ENCODE measurements at places on chromosomes 6 and 20.

GRCh38 chr6:13764996-13765395 is 49.4 kb downstream of the MCUR1 start:
- no peak for DNase-seq

DNA sequence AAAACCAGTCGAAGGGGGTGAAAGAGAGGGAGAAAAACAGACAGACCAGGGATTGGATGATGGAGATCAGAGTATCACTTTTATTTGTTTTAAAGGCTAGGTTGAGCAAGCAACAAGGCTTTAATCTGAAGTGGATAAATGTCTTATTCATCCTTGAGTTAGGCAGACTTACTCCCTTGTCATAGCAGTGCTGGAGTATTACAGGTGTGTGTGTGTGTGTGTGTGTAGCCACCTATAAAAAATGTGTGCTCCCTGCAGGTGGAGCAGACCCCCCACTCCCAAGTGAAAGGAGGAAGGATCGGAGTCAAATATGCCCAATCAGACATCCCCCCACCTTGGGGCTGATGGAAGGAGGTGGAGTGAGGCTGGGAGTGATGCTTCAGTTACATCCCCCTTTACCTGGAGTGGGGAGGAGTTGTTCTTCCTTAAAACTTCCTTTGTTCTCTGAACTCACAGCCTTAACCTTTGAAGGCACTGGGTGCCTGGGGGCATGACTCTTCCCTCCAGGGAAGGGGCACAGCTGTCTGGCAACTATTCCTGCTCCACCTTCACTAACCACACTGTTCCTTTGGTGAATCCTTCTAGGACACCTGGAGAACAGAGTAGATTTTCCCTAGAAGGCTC is 27.3 kb downstream of the PTK7 start:
- no peak for DNase-seq

DNA sequence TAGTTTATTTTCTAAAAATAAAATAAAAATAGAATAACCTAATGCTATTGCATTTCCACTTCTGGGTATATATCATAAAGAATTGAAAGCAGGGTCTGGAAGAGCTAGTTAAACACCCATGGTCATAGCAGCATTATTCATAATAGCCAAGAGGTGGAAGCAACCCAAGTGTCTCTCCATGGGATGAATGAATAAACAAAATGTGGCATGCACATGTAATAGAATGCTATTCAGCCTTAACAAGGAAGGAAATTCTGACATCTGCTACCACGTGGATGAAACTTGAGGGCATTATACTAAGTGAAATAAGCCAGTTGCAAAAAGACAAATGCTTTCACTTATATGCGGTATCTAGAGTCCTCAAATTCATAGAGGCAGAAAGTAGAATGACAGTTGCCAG is 130.8 kb downstream of the TIAM2 start:
- peak; percentile 69 for DNase-seq

GRCh38 chr6:65091561-65091960 is 615.5 kb downstream of the EYS start:
- no peak for DNase-seq

DNA sequence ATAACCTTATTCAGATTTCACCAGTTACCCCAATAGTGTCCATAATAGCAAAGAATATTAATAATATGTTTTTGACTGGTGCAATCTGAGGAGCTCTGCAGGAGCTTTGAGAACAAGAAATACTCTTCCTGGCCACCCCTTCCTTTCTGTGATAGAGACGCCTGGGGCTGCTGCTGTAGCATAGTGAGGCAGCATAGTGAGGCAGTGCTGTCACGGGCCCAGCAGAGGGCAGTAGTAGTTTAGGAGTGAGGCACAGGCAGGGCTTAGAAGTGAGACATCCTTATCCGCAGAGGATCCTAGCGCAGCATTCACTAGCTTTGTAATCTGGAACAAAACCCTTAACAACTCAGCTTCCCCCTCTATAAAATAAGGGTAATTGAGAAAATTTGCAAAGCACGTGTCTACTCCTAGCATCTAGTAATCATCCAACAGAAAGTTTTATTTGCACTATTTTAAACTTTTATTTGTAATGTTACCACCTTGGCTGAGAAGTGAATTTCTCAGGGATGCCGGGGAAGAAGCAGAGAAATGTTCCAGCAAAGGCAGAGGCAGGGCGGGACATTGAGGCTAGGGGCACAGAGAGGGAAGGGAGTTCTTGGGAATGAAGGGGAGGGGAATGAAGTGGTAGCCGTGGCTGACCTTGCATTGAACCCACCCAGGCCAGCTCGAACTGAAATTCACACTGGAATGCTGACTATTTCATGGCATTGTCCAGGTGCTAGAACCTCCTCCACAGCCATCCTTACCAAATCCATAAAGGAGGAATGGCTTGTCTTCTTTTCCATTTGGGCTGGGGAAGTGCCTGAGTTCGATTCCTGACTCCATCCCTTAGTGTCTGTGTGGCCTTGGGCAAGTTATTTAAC is 78.8 kb downstream of the CDS2 start:
- peak; percentile 33 for DNase-seq

DNA sequence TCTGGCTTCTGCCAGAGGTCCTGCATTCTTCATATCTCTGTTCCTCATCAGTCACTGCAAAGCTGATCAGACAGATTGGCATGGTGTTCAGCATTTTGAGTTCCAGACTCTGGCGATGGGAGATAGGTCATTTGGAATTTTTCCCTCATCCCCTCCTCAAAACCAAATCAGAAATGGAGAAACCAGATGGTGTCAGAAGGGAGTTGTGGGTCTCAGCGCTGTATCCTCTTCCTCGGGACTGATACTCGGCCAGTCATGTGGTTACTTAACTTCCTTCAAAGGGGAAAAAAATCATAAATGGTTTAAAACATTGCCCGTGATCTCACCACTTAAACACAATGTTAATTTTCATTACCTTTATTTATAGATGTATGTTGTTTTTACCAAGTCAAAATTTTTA is 75.8 kb downstream of the IGF2R start:
- no peak for DNase-seq

- no peak for DNase-seq
These were observed 5.6 kb downstream of the TCEA2 start for GRCh38 chr20:64068386-64069208.

DNA sequence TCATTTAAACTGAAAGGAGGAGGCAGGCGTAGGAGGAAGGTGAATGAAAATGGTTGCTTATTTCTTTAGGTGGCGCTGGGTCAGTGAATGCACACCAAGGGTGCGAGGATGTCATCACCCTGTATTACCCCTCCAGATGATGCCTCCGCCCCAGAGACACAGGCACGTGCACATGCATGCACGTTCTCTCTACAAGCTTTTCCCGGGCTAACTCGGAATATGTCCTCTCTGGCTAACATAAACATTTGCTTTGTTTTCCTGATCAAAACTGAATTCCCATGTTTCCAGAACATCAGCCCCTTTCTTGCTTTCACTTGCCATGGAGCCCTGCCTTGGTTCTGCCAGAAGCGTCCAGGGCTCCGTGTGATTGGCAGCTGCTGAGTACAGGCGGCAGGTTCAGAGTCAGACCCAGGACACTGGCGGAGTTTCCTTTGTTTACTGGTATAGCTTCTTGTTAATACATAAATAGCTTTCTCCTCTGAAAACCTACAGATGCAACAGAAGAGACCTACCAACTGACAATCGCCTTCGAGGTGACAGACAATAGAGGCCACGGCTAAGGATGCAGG is 131.2 kb upstream of the RPS6KA2 start:
- DNase-seq = no peak

- DNase-seq = no peak
These were observed 118.8 kb downstream of the TINAG start for GRCh38 chr6:54426995-54427394.

GRCh38 chr6:142757852-142758628 is 186.9 kb downstream of the HIVEP2 start:
- no peak for DNase-seq

DNA sequence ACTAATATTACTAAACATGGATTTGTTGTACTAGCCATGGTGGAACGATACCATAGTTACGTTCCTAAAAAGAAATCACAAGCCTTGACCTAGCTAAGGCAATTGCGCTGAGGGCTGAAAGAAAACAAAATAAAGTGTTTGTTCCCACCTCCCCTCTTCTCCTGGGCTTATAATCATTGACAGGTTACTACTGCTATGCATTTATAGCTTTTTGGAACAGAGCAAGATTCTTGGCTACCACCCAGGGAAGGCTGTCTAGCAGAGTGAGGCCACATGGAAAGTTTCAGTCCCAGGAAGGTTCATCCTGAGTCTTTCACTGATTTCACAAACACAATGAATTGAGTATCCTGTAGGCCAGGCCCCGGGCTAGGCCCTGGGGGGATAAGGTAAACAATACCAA is 84.6 kb downstream of the TMEM170B start:
- DNase-seq = no peak

- no peak for DNase-seq
These were observed 151.5 kb upstream of the ATXN1 start for GRCh38 chr6:16912756-16913155.

DNA sequence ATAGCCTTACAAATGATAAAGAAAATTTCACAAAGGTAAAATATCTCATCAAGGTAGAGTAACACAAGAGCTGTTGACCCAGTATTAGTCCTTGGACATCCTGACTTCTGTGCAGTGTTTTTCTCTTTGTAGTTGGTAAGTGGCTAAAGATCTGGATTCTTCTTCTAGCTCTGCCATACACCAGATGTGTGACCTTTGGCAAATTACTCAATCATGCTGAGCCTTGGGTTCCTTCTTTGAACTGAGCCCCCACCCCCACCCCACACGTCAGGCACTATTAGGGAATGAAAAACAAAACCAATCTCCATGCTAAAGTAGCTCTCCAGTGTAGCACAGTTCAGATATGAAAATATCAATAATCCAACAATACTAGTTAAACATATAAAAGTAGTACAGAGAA is 15.1 kb upstream of the TRIM39 start:
- DNase-seq = no peak

- DNase-seq = no peak
These were observed 42.2 kb downstream of the ADAT2 start for GRCh38 chr6:143408151-143408786.

- DNase-seq = no peak
These were observed 77.4 kb upstream of the CST7 start for GRCh38 chr20:24871480-24872213.

DNA sequence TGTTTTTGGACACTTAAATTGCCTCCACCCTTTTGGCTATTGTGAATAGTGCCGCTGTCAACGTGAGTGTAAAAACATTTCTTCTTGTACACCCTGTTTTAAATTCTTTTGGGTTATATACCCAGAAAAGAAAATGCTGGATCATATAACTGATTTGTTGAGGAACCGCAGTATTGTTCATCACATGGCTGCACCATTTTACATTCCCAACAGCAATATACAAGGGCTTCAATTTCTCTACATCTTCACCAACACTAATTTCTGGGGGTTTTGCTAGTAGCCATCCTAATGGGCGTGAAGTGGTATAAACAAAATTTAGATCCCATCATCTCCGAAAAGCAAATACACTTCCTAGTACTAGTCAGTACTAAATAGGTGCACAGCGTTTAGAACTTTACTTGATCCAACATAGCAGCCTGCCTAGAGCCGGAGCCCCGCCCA is 579 bp upstream of the BPHL start:
- no peak for DNase-seq

DNA sequence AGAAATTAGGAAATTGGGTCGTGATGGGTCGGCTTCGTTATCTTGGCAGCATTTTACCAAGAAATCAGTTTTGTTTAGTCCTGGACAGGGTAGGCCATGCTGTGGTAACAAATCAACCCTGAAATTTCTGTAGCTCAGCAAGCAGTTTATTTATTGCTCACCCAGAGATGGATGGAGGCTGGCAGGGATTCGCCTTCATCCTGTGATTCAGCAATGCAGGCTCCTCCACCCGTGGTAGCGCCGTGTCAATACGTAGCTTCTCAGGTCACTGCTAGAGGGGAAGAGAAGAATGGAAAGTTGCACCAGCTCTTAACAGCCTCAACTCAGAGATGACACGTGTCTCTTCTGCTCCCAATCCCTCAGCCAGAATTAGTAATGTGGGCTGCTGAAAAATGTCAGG is 157.0 kb upstream of the SGK1 start:
- no peak for DNase-seq

GRCh38 chr6:46888031-46888430 is 33.7 kb downstream of the ADGRF5 start:
- DNase-seq = no peak

GRCh38 chr6:124795643-124796463 is 166.4 kb upstream of the RNF217 start:
- DNase-seq = no peak

DNA sequence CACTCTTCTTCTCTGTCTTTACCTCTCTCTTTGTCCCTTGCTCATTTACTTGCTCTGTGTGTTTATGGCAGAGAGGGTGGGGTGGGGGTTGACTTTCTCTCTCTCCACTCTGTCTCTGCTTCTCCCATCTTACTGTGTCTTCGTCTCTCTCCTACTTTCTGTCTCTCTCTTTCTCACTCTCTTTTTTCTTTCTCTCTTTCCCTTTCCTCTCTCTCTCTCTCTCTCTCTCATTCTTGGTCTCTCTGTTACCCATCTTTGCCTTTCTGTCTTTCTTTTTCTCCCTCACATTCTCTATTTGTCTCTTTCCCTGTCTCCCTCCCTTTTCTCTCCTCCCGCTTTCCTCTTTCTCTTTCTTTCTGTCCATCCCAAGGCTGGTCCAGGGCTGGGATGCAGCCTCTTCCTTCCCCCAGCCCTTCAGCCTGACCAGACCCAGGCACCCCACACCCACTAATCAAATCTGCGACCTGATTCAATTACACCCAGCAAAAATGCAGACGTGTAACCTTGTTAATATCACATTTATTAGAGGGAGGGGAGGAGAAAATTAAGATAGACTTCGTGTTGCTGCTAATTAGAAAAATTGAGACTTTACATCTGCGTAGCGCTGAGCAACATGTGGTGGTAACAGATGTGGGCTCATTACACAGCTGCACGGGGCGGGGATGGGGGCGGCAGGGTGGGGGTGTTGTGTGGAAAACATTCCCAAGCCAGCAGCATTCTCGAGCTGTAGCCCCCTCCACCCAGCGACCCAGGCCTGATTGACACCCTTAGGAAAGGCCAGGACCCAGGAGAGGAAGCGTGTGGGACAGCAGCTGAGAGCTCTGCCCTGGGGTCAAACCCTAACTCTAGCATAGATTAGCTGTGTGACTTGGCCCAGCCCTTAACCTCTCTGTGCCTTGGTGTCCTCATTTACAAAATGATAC is 124.9 kb upstream of the MAFB start:
- DNase-seq = no peak

DNA sequence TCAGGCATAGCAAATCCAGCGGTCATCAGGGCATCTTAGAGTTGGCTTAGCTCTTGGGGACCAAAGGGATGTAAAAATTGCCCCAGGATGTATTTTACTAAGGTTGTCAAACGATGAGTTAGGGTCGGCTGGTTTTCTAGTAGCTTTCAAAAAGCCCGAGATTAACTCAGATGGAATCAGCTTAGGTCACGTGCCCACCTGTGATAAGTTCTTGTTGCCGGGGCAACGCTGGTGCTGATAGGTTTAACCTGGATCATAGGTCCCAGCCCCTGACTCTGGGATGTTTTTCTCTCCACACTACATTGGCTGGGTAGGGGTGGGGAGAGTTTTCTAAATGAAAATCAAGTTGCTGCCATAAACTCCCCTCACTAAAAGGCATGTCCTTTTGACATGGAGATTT is 257.3 kb upstream of the SULF2 start:
- DNase-seq = no peak
